ENCODE measurements at places on chromosomes 7 and 10. TPM values are rescaled to one million over a fixed set of nuclear protein-coding genes. Genes with fewer than 3 reads are reported as not detected.
A peak's percentile ranks its signal among the peaks of the same experiment; 100 is the strongest.

- DNase-seq: no peak
Observed at GRCh38 chr7:12315049-12315448, 88.6 kb downstream of the VWDE start.

DNA sequence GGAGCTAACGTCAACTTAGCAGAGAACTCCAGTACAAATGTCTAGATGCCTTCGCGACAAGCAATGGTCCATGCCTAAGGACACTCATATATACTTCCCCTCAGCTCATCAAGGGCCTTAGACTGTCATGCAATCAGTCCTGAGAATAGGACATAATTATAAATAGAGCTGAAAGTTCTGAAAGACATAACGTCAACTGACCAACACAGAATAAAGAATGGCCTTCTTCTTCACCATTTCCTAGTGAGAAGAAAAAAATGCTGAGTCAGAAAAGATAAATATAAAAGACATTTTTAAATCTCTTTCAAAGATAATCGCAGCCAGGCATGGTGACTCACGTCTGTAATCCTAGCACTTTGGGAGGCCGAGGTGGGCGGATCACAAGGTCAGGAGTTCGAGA, 83.2 kb downstream of the ARMH3 start:
- no peak for DNase-seq

DNA sequence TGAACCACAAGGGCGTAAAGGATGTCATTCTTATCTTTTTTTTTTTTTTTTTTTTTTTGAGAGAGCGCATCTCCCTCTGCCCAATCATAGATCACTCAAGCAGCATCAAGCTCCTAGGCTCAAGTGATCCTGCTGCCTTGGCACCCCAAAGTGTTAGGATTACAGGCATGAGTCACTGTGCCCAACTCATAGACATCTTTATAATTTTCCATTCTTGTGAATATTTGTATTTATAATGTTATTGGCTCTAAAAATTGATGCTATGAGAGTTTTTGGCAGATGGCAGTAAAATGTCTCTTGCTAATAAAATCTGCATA, 128.7 kb downstream of the AKR1D1 start:
- DNase-seq: no peak

DNA sequence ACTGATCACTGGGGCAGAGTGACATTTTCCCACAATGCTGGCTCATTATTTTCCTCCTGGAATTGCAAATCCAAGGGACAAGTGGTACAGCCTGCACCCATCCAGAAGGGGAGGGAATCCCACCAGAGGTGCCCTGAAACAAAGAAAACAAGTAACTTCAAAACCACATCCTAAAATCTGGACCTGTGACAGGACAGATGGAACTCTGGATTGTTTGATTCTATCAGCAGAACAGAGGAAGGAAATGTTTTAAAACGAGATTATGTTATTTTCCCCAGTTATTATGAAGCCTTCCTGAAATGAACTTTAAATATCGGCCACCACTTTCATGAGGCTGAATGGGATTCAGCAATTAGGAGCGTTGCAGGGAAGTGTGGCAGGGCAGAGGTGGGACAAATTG, 62.2 kb upstream of the ECHDC3 start:
- DNase-seq: no peak

- no peak for DNase-seq
Observed at GRCh38 chr10:77087366-77087765, 550.2 kb downstream of the KCNMA1 start.

DNA sequence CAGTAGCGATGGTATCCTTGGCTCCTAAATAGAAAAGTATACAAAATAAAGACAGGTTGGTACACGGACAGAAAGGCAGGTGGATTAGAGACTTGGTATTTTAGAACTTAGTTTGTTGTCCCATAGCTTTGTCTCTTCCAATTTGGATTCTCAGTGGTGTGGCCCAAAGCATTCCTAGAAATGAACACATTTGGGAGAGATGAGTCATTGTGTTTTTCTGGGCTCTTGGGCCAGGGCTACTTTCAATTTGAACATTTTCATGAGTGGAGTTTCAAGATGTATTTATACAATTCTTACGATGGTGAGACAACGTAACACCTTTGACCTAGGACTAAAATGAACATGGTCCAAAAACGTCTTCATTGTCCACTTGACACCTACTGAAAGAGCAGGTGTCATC, 225.1 kb upstream of the YAE1 start:
- DNase-seq: no peak

- DNase-seq: no peak
Observed at GRCh38 chr10:86718556-86718955, 37.9 kb upstream of the BMPR1A start.

DNA sequence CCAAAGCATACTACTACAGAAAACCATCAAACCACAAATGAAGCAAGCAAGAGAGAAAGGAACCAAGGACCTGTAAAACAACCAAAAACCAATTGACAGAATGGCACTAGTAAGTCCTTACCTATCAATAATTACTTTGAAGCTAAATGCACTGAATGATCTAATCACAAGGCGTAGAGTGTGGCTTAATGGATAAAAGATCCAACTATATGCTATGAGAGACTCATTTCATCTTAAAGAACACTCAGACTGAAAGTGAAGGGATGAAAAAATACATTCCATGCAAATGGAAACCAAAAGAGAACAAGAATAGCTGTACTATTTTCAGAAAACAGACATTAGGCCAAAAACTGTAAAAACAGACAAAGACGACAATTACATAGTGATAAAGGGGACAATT, 70.7 kb downstream of the CRPPA start:
- no peak for DNase-seq

GRCh38 chr10:22712956-22713852, 1.2 kb downstream of the PIP4K2A start:
- DNase-seq: peak; percentile 31

GRCh38 chr10:35912615-35913569, 270.8 kb upstream of the FZD8 start:
- no peak for DNase-seq

DNA sequence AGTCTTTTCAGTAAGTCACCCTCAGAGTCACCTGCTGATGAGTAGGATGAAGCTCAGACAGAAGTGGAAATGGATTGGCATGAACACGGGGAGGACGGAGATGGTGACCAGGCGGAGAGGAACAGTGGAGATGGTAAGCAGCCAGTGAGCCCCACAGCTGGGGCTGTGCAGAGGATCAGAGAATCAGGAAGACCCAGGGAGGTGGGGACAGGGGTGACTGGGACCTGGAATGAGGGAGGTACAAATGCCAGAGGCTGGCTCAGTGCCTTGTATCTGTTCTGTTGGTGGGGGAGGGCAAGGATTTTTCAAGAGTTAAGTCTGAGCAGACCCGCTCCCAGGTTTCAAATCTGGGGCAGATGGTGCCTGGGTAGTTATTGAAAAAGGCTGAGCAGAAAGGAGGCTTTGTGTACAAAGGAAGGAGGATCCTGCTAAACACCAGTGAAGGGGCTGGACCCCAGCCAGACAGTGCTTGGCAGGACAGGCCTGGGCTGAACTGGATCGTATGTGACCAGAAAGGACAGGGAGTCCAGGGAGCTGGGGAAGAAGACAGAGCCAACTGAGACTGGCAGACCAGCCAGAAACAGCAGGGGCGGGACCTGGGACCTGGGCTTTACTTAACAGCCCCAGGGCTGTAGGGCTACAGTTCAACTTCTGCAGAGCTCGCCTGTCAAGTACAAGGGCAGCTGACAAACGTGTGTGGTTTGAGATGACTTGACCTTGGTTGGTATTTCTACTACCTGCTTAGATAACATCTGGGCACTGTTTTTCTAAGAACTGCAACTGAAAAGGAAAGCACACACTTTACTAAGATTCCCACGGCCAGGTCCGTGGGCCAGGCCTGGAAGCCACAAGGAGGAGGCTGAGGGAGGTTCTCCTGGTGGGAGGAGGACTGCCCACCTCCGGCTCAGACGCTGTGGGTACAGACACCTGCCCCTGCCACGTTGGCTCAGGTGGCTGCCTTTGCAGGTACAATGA, 13.2 kb upstream of the FRMPD2 start:
- no peak for DNase-seq

GRCh38 chr7:50834031-50834535, 51.4 kb upstream of the GRB10 start:
- no peak for DNase-seq

DNA sequence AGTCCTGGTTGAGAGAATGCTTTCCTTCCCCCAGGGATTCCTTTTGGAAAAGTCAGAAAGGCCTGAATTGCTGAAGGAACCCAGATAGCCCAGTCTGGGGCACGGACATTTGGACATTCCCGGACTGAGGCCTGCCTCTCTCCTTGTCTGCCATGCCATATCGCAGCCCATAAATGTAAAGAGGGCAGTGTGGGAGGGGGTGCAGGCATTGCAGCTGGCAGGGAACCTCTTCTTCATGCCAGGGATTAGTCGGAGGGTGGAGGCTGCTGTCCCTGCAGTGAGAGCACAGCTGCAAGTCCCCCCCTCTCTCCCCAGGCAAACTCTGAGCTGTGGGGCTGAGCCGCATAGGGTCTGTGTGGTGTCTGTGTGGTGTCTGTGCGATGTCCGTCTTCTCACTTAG, 486.0 kb upstream of the MKI67 start:
- DNase-seq: no peak

GRCh38 chr7:133975130-133975529, 152.0 kb upstream of the LRGUK start:
- DNase-seq: no peak

GRCh38 chr10:67262675-67263074, 336.8 kb downstream of the LRRTM3 start:
- no peak for DNase-seq

DNA sequence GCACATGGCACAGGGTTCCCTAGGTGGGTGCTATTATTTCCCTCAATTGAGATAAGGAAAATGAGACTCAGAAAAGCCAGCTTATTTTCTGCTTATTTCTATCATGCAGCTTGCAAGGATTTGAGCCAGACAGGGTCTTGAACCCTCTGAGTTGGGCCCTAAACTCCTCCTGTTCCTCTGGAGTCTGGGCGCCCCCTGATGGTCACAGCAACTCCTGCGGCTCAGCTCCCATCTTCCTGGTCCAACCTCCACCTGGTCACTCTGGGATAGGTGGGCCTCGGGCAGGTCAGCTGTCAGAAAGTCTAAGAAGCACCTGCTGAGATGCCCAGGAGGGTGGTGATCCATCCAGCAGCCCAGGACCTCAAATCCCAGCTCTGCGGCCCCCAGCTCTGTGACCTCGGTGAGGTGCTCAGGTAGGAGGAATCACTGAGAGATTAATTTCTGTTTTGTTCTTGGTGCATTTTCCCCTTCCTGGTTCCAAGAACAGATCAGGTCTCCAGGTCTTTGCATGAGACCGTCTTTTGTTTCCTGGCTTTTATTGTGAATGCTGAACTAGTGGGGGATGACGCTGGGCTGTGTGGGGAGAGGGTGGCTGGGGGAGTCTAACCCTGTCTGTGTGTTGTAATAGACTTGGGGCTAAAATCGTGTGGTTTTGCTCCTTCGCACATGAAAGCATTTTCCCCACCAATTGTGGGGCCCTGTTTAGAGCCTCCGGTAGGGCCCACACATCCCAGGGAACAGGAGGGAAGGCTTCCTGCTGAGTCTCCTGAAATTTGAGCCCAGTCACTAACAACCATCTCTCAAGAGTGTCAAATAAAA, 32.8 kb downstream of the TMEM130 start:
- DNase-seq: peak; percentile 82

GRCh38 chr10:26870766-26871165, 10.0 kb upstream of the ABI1 start:
- DNase-seq: no peak

DNA sequence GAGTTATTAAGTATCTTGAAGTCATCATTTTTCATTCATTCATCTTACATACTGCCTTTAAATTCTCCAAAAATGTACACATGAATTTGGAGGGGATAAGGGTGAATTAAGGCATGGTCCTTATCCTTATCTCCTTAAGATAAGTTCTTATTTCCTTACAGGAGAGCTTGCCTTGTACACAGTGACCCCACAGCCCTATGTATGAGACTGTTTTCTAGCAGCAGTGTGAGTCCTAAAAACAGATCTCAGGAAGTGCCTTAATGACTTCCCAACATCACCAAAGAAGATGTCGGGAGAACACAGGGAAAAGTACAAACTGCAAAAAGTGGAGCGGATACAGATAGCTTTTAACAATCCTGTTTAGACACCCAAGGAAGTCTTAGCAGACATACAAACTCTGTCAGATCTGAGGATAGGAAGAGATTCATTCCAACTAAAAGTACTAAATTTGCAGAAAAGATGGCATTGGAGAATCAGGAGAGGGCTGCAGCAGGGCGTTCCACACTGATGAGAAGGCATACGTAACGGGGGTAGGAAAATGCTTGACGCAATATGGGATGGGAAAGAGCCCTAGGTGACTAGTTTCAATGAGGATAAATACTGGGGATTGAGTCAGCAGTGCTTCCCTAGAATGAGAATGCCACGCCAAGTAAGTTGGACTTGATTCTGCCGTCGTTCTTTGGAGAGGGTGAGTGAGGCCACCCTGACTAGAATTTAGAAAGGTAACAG, 570.2 kb downstream of the PARD3 start:
- DNase-seq: no peak

DNA sequence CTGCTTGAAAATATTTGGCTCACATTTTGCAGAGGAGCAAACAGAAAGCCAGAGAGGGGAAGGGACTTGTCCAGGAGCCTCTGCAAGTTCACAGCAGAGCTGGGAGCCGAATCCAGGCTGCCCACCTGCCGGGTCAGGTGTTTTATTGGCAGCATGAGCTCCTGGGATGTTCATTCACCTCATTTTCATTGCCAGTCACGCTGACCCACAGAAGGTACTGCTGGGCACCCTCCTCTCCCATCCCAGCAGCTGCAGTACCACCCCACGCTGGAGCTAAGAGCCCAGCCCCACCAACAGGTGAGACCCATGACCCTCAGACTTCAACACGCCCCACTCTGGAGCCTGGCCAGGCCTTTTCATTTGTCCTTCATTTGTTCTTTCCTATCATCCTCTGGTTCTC, 102.7 kb downstream of the GRID1 start:
- no peak for DNase-seq

DNA sequence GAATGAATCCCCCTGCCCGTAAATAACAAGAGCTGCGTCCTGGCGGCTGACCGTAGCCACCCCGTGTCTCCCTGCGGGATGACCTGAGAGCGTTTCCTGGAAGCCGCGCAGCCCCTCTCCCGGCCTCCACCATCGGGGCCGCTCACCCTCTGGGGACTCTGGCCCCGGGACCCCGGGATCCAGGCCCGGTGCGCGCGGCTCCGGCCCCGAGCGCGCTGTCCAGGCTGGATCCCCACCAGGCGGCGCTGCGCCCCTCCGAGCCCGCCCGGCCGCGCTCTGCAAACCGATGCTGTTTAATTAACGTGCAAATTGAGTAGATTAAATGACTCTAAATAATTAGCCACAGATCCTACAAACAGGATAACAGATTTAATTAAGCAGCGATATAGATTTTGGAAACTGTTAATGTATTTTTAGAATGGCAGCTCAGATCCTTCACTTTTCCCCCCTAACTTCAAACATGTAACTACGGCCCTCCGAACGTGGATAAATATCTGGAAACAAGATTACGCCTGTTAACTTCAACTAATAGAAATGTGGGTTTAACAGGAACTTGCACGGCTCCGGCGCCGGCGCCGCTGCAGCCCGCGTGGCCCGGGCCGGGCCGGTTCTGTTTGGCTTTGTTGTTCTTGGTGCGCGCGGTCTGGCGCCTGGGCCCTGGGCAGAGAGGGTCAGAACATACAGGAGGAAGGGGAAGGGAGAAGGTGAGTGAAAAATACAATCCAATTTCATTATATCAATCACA, 7.1 kb upstream of the UNCX start:
- DNase-seq: peak; percentile 84

- DNase-seq: no peak
Observed at GRCh38 chr7:96720843-96721242, 11.2 kb upstream of the SEM1 start.

GRCh38 chr10:31574577-31574976, 255.6 kb downstream of the ZEB1 start:
- DNase-seq: no peak

VWC2 gene
- total RNA-seq: 1.2 TPM

BUD31 gene
- 73.9 TPM for total RNA-seq

CYP2C8 gene
- total RNA-seq: 3.2 TPM

VSTM2A gene
- total RNA-seq: 24.1 TPM

Data from glutamatergic neuron (in vitro differentiated cells).